GM12891 (cell line): ENCODE measurements at places on chromosomes 3 and 15.

GRCh38 chr3:29949131-29949530, 657.3 kb upstream of the TGFBR2 start:
- DNase-seq, result no peak

- DNase-seq, result peak; percentile 49
Measured at GRCh38 chr15:78810362-78811123, 721 bp downstream of the ADAMTS7 start.

- no peak for DNase-seq
Measured at GRCh38 chr15:74251131-74251811, 15.1 kb downstream of the CCDC33 start.

GRCh38 chr3:25170021-25170420, 258.0 kb upstream of the RARB start:
- DNase-seq, result no peak

DNA sequence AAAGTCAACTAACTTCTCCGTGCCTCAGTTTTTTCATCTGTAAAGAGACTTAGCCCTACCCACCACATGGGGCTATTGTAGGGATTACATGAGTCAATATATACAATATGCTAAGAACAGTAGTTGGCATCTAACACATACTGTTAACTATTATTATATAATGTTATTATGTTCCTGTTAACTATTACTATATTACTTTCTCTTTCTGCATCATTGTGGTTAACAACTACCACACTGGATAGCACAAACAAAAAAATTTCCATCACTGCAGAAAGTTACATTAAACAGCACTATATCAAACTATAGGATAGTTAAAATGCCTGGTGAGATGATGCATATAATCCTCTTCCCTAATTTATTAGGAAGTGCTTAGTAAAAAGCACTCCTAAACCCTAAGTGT, 23.7 kb downstream of the STAG1 start:
- no peak for DNase-seq
